Stimulated activated CD4-positive, alpha-beta T cell treated with anti-CD3 and anti-CD28 coated beads, Interleukin-12 subunit alpha, Interleukin-12 subunit beta, amount 100 ng/mL, for 48 hours (primary cell): ENCODE measurements at places on chromosomes 4 and X.

DNA sequence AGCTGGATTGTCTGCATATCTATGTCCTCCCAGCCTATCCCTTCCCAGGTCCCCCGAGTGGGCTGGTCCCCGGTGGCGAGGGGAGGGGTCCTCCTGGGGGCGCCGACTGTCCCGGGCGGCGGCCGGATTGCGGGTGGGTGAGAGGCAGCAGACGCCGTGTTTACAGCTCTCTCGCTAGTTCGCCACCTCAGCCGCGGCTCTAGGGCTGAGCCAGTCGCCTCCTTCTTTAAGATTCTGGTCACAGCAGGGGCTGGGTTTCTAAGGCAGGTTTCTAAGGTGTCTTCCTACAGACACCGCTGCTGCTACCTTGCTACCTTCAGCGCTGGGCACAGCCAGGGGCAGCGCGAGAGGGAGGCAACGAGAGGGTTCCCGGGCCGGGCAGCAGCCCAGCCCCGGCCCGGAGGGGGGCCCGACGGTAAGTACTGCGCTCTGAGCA, 57.2 kb downstream of the FRMPD3 start:
- DNase-seq, result no peak

DNA sequence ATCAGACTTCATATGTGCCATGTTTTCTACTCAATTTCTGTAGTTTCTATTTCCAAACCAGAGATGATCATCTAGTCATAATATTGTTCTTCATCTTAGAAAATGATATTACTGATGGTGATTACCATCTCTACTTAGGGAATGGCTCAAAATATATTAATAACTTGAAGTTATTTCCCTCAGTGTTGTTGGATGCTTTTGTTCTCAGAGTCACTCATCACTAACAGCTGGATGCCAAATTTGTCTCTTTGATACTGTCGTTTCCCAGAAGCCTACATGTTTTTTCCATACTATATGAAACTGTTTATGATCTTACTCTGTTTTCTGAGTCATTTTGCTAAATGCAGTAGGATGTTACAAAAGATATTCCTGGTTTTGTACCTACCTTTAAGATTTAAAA, 8.9 kb downstream of the PGAM4 start:
- no peak for DNase-seq

GRCh38 chrX:101656817-101657216, 2.8 kb downstream of the ARMCX2 start:
- no peak for DNase-seq

DNA sequence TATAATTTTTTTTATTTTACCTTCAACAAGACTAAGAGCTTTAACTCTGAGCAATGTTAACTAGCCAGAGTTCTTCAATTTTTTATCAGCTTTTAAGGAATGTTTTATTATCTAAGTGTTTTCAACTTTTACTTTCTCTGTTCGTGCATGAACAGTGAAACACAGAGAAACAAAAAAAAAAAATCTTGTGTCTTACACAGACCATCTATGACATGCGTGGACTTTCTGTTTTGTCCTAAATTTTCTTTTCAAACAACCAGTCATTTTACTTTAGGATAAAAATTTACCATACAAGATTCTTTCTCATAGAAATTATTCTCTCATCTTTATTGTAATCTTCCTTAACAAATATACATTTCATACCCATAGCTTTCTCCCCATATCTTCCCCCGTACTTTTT, 731.9 kb upstream of the PCDH10 start:
- no peak for DNase-seq

DNA sequence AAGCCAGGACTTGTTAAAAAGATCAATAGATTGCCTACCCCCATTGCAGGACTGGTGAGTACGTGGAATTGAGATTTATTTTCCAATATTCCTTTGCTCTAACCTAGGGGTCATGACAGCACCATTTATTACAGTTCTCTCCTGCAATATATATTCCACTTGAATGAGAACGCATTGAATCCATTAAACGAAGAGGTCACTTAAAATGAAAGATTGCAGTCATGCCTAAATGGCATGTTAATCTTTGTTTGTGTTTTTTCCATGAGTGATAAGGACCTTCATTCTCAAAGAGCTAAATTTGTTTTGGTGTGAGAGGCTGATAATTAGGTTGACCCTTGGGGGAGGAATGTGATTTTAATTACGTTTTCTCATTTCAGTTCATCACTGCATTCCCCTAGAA, 13.5 kb upstream of the LIMCH1 start:
- DNase-seq, result no peak

GRCh38 chrX:8714164-8714563, 17.8 kb downstream of the ANOS1 start:
- DNase-seq, result no peak

DNA sequence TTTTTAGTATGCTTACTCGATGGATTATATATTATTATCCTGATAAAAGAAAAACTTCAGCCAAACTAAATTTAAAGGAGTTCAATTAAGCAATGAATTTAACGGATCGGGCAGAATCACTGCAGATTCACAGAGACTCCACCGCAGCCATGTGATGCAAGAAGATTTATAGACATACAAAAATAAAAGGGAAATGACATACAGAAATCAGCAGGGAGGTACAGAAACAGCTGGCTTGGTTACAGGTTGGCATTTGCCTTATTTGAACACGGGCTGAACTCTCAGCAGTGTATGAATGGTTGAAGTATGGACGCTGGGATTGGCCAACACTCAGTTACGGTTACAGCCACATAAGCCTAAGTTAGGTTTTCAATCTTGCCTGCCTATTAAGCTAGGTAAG, 35.4 kb upstream of the DHRSX start:
- no peak for DNase-seq

DNA sequence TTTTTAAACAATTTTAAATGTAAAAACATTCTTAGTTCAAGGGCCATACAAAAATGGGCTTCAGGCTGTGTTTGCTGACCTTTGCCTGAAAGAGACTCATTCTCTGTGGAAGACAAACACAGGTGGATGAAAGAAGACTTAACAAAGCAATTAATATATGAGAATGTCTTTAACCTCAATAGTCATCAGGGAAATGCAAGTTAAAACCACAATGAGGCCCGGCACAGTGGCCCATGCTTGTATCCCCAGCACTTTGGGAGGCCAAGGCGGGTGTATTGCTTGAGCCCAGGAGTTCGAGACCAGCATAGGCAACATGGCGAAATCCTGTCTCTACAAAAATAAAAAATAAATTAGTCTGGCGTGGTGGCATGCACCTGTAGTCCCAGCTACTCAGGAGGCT, 7.1 kb upstream of the SMARCA1 start:
- no peak for DNase-seq

- no peak for DNase-seq
Observed at GRCh38 chr4:146485968-146486367, 35.8 kb downstream of the SLC10A7 start.

- no peak for DNase-seq
Observed at GRCh38 chrX:35617836-35618235, 180.3 kb upstream of the MAGEB16 start.

GRCh38 chr4:151218343-151218742, 58.6 kb upstream of the PRSS48 start:
- DNase-seq, result no peak

- DNase-seq, result no peak
Observed at GRCh38 chr4:30924495-30924894, 204.3 kb downstream of the PCDH7 start.

GRCh38 chr4:15063341-15063740, 61.1 kb downstream of the CPEB2 start:
- DNase-seq, result no peak

GRCh38 chrX:30612250-30612655, 34.7 kb upstream of the TASL start:
- no peak for DNase-seq

DNA sequence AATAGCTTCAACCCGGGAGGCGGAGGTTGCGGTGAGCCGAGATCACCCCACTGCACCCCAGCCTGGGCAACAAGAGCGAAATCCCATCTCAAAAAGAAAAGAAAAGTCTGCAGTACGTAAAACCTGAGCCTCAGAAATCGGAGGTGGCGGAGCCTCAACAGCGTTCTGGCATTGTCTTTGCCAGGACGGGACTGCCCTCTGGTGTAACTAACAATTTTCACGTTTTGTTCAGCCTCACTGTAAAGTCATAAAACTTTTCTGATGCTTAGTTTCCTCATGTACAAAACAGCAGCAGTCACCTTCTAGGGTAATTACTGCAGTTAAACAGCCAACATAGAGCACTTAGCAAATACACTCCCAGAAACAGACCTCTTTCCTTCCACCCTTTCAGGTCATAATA, 121.7 kb downstream of the RBM47 start:
- DNase-seq, result no peak

DNA sequence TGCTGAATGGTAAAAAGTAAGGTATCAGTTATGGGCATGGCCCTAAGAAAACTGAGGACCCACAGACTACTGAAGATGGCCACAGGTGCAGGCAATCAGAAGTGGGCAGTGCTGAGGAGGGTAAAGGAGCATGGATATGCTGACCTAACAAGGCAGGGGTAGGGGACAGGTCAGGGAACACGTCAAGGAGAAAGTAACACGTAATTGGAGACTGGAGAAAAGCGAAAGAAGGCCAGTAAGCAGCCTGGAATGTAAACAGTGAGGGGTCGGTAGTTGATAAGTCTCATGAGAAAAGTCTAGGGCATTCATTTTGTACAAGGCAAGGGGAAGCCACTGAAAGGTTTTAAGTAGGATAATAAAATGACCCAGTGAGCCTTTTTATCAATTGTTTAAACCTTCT, 153.3 kb downstream of the PRDM5 start:
- no peak for DNase-seq

DNA sequence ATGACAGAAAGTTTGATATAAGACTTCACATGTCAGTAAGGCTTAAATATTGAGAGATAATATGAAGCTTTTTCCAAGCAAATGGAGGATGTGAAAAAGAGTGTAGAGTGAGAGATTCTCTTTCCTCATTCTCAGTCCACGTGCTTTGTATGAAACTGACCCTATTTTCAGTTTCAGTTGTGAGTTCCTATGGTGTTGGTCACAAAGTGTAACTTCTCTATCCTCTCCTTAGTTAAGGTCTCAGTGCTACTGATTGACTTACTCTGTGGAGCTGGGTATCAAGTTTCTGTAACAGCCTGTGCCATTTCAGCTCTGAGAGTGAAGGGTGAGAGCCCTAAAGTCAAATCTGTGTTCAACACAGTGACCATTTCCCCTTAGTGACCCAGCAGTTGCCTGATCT, 277.2 kb downstream of the EPHA5 start:
- no peak for DNase-seq

DNA sequence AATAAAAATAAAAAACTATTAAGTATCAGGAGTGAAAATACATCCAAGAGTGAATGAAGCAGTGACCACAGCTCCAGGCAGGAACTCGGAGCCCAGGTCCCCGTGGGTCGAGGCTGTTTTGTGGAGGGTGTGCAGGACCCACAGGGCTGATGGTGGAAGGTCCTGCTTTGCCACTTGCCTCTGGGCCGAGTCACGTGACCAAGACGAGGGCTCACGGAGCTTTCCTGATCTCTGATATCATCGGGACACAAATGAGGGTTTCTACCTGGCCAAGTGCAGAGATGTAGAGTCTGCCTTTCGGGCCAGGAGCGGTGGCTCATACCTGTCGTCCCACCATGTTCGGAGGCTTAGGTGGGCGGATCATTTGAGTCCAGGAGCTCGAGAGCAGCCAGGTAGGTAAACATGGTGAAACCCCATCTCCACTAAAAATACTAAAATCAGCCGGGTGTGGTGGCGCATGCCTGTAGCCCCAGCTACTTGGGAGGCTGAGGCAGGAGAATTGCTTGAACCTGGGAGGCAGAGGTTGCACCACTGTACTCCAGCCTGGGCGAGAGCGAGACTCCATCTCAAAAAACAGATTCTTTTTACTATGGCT, 7.2 kb downstream of the SLC25A6 start:
- DNase-seq, result no peak

DNA sequence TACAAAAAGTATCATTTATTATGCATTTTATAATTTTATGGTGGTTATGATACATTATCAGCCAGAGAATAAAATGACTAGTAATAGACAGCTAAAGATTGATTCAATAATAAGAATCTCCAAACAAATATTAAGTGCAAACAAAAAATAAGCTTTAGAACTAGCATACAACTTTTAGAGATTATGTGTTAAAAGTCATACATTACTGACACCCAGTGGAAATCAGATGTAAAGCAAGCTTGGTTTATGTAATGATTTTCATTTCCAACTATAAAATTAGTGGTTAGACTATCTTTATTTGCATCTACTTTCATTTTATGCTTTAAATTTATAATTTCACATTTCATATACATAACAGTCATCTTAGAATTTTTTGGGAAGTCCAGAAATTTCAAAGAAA, 57.7 kb downstream of the IL13RA2 start:
- DNase-seq, result no peak

- no peak for DNase-seq
Observed at GRCh38 chrX:69299285-69299684, 134.0 kb upstream of the PJA1 start.

- DNase-seq, result no peak
Observed at GRCh38 chr4:171622729-171623128, 190.5 kb upstream of the GALNTL6 start.

DNA sequence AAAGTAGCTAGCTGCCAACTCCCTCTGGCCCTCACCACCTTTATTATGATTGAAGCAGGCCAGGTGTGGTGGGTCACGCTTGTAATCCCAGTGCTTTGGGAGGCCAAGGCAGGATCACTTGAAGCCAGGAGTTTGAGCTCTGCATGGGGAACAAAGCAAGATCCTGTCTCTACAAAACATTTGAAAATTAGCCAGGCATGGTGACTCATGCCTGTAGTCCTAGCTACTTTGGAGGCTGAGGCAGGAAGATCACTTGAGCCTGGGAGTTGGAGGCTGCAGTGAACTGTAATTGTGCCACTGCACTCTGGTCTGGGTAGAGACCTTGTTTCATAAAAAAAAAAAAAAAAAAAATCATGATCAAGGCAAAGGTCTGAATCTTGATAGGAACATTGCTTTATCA, 467.0 kb upstream of the DIPK2B start:
- DNase-seq, result no peak

DNA sequence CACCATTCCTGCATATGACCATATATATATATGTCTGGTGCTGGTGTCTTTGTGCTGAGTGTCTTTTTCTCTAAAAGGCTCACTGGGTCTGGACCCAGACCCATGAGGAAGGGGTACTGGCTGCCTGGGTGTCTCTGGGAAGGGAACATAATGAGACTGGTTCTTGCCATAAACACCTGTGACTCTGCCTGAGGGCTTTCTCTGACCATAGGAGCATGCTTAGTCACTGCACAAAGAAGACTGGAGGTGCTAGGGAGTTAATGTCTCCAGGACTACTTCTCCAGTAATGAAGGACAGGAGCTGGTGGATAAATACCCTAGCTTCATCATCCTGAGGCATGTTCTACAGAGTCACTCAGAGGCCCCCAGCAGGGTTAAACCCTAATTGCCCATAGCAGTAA, 47.1 kb upstream of the CASK start:
- DNase-seq, result no peak
